ENCODE measurements at places on chromosomes 1 and 21.

DNA sequence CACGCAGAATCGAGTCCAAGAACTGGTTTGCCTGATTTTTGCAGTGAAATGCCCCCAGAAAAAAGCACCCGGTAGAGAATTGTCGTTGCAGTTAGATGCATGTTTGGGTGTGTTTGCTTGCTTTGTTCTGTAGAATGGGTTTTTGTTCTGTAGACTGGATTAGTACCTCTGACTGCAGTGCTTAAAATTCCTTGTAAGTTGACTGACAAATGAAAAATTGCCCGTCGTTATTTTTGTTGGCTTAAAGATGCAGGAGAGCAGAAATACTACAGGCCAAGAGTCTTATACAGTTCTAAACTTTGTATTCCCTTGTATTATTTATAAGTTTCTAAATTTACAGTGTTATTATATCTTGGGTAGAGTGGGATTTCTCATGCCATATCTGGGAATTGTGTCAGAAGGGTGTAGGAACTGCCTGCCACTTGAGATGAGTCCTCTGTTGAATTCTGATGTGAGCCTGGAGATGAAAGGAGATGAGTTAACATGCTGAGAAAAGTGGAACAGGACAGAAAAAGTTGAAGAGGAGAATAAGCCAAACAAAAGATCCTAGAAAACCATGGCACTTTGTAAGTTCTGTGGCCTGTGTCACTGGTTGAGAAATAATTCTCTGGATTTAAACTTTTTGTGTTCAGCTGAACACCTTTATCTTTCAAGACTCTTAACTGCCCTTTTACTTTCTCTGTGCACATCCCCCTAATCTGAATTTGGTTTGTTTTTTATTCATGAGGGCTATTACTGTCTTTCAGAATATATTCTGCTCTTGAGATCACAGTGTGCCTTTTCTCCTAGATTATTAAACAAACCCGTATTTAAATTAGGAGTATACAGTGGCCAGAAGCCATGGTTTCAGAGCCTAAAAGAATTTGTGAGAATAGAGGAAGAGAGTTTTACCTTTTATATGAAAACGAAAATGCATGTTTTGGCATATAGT lies 1.4 kb downstream of the DESI2 start:
- peak; percentile 14 for DNase-seq

DNA sequence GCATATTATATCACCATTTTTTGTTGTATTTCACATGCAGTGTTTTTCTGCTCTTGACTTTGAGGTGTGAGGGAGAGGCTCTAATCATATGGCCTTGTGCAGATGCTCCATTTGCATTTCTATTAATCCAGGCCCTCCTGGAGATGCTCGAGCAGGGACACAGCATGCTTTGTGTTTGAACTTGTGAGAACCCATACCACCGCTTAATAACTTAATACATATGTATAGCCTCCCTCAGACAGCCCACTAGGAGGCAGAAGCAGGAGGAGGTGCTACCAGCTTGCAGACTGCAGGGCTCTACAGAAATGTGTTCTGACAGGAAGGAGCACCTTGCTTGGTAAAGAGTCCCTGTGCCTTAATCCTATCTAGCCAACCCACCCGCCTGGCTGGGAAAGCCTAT lies 155.2 kb downstream of the BARHL2 start:
- no peak for DNase-seq

DNA sequence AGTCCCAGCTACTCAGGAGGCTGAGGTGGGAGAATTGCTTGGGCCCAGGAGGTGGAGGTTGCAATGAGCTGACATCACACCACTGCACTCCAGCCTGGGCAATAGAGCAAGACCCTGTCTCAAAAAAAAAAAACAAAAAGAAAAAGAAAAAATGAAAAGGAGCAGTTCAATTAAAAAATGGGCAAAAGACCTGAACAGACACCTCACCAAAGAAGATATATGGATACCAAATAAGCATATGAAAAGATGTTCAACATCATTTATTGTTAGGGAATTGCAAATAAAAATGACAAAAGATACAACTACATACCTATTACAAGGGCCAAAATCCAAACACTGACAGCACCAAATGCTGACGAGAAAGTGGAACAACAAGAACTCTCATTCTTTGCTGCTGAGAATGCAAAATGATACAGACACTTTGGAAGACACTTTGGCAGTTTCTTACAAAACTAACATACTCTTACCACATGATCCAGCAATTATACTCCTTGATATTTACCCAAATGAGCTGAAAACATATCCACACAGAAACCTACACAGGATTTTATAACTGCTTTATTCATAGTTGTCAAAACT lies 28.7 kb upstream of the ATP5PO start:
- no peak for DNase-seq

DNA sequence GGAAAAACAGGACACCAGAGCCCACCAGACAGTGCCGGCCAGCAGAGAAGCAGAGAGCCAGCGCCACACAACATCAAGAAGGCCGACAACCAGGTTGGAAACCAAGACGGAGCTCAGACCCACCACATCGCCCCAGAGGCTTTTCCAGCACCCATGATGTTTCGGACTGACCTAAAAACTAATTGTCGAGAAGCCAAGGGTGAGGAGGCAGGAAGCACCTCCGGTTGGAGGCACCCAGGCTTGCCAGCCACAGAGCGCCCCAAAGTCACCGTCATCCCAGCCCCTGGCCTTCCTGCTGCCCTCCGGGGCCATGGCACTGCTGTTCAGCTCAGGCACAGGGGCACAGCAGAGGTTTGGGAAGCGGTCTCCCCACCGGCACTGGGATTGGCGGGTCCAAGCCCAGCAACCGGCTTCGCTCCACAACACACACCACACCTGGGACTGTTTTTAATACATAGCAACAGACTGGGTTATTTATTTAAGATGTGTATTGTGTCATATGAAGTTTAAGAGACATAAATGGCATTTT lies 67.2 kb downstream of the SLC37A1 start:
- no peak for DNase-seq

GRCh38 chr1:64212031-64212430 lies 8.6 kb downstream of the UBE2U start:
- no peak for DNase-seq

DNA sequence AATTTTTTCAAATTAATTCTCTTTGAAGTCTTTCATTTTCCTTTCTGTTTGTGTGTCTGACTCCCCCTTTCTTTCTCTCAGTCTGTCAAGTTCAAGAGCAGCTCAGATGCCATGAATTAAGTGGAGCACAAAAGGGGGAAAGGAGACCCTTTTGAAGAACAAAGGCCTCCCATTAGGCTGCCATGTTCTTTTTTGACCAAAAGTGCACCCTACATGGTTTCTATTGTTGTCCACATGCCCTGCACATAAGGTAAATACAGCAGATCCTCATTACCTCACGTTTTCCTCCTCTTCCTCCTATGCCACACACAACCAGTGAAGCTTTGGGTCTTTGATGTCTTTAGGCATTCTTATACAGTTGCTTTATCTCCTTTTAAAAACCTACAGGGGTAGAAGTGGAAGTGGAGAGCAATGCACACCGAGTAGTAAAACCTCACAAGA lies 47.7 kb downstream of the POU2F1 start:
- no peak for DNase-seq

GRCh38 chr1:112505400-112505785 lies 3.4 kb upstream of the WNT2B start:
- no peak for DNase-seq
